ENCODE measurements at places on chromosomes 2 and 18.

- DNase-seq: no peak
These were observed 38.5 kb downstream of the CARF start for GRCh38 chr2:202950592-202950991.

DNA sequence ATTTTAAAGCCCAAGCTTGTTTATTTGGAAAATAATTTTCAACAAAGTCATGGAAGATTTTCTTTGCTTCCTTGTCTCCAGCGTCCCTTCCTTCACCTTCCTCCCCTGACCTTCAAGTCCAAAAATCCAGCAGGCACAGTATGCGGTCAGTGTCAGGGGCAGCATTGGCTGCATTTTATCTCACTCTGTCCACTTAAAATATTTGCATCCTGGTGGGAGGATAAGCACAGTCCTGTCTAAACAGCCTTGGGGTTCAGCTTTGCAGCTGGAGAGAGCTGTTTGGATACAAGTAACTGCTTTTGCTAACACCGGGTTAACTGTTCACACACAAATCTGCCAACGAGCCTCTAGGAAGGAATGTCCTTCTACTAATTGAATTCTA is 318.1 kb downstream of the PDE11A start:
- DNase-seq: peak; percentile 16

- DNase-seq: no peak
These were observed 72.1 kb downstream of the NRP2 start for GRCh38 chr2:205754285-205754923.

DNA sequence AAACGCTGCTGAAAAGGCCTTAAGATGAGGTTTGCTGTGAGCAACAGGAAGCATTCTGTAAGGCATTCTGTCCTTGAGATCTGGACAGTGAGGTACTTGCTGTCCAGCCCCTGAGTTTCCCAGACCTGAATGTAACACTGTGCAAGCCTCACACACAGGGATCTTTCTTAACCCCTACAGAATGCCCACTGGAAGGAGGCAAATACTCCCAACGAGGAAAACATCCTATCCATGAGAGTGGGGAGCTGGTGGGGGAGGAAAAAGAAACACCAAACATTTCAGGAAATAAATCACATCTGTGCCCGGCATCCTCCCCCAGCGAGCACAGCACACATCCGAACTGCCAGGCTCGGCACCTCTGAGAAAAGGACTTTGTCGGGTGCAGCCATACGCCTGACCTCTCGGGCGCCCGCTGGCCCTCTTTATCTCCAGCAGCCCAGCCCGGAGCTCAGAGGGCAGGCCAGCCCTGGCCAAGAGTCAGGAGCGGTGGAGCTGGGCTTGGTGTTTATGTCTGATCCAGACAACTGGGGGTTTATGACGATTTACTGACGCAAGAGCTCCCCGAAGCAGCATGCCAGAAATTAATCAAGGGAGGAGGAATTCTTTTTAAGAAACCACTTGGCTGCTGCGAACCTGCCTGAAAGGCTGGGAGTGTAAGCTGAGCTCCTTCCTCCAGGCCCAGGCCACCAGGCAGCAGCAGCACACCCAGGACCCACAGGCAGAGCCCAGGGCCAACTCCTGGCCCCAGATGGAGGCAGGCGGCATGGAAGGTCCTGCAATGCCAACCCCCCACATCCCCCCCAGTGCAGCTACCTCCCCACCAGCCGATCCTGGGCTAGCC is 72.2 kb downstream of the HDAC4 start:
- DNase-seq: peak; percentile 61

GRCh38 chr2:132372276-132372675 is 44.3 kb upstream of the GPR39 start:
- no peak for DNase-seq

DNA sequence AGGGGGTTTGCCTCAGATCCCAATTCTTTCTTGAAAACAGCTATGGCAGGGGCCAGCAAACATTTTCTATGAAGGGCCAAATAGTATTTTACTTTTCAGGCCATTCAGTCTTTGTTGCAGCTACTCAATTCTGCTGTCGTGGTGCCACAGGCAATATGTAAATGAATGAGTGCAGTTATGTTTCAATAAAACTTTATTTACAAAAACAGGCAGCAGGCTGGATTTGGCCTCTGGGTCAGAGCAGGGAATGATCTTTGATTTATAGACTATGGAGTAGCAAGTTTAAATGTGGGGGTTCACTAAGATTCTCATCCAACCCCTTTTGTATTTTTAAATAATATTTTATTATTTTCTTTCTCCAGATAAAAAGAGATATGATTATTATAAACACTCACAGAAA is 72.4 kb downstream of the IRS1 start:
- no peak for DNase-seq

DNA sequence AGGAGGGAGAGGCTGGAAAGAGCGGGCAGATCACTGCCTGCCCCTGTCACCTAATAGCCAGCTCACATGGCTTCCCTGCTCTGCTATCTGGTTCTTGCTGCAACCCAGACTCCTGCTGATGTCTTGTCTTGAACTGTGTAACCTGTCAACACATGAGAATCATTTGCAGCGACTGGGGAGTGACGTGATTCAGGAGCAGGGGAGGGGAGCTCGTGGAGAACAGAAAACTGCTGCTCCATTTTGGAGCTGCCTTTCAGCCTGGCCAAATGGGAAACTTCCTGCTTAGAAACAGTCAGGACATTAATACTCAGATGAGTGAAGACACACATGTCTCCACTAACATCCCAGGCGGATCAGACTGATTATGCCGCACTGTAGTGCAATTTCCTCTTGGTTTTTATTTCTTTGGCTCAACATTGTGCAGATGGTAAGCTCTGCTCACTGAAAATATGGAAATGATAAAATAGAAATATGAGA is 38.1 kb downstream of the RPL37A start:
- no peak for DNase-seq

DNA sequence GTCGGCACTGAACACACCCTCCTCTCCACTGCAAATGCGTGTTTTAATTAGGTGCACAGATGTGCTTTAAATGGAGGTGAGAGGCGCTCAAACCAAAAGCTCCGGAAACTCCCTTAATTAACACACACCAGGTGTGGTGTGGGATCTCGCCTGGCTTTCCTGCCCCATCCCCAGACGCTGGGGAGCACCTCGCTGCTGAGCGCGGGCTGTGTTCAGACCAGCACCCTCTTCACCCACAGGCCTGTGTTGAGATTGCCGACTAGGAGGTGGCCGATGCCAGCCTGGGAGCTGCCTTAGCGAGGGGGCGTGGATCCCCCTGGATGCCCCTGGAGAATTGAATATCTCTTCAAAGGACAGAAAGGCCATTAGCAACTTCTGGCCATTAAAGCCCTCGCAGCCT is 171.7 kb downstream of the MYT1L start:
- no peak for DNase-seq

All from nephron progenitor cell (in vitro differentiated cells).